ENCODE measurements at places on chromosomes 5 and 9. TPM values are rescaled to one million over a fixed set of nuclear protein-coding genes. Genes with fewer than 3 reads are reported as not detected.

LHX6 gene
- total RNA-seq: not detected

SLIT3 gene
- 0.22 TPM for total RNA-seq

RARS1 gene
- 116 TPM for total RNA-seq

OR2S2 gene
- not detected for total RNA-seq

EGFL7 gene
- 16.5 TPM for total RNA-seq

CEP120 gene
- total RNA-seq: 25.2 TPM

SNX24 gene
- total RNA-seq: 21.0 TPM

ARID3C gene
- 5.3 TPM for total RNA-seq

CNTNAP3 gene
- 21.8 TPM for total RNA-seq

PTGER4 gene
- not detected for total RNA-seq

POMT1 gene
- total RNA-seq: 31.1 TPM

- DNase-seq: no peak
These were observed 212.0 kb downstream of the DEPDC1B start for GRCh38 chr5:60487885-60488442.

GRCh38 chr5:33120671-33121070, 320.1 kb upstream of the TARS1 start:
- DNase-seq: no peak

- peak; percentile 31 for DNase-seq
These were observed 64.5 kb downstream of the ENTREP1 start for GRCh38 chr9:69389437-69389995.

GRCh38 chr9:91302831-91303230, 58.9 kb downstream of the AUH start:
- no peak for DNase-seq

GRCh38 chr9:35962126-35962906, 4.4 kb upstream of the OR2S2 start:
- peak; percentile 48 for DNase-seq

GRCh38 chr9:95974389-95974788, 98.9 kb downstream of the ERCC6L2 start:
- DNase-seq: no peak

GRCh38 chr9:97487107-97487506, 14.4 kb upstream of the TMOD1 start:
- DNase-seq: no peak

DNA sequence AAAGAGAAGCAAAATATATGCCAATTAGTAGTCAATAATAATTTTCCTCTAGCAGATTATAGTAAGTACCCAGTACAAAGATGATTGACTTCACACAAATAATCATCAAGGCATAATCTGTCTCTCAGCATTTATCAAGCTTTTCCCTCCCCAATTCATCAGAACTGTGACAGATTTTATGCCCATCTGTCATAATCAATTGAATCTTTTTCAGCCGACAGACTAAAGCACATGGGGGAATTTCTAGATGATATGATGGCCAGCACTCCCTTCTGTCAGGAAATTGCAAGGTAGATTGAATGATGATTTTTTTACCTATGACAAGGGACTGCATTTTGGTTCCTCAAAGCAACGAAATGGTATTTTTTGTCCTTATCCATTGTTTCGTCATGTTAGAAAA, 227.1 kb upstream of the CYLC2 start:
- DNase-seq: no peak

DNA sequence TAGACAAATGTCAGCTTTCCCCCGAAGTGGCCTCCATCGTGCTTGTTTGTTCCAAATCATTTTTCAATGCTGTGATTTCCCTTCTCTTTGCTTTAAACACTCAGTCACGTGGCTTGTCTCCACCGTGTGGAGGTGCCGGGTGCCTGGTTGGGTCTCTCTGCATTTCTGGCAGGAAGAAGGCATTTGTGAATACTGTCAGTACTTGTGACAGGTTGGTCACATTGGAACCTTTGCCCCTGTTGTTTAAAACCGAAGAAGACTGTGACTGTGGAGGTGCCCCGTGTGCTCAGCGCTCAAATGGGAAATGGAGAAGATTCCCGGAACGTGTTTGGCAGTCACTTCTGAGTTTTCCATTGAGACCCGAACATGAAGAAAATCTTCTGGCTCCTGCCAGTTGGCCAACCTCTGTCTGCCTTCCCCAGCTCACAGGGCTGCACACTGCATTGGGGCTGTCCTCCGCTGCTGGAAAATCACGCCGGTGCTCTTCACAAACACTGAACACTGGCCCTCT, 74.6 kb downstream of the LMNB1 start:
- no peak for DNase-seq

- no peak for DNase-seq
These were observed 61.7 kb upstream of the COL15A1 start for GRCh38 chr9:98881836-98882568.

- DNase-seq: no peak
These were observed 174.9 kb upstream of the PUM3 start for GRCh38 chr9:3018691-3019230.

DNA sequence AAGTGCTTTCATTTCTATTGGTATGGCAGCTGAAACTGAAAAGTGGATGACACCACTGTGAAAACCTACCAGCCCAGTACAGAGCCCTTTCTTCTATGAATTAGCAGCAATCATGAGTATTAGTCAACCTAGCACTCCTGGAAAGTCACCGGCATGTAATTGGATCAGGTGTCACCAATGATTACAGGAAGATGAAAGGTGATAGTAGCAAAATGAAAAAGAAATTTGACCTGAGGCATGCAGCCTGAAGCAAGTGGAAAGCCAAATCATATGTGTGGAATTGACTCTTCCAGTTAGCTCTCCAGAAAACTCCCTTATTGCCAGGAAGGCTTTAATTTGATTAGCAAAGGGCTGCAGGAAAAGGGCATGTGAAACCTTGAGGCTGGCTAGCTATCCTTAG, 81.2 kb upstream of the NAA35 start:
- no peak for DNase-seq

GRCh38 chr9:133406480-133407307, 11.1 kb downstream of the REXO4 start:
- peak; percentile 77 for DNase-seq

GRCh38 chr9:34328987-34329832, at the start of the genes KIF24 and NUDT2:
KIF24 (minus strand) TSS chr9:34329268; CDS start chr9:34311346, 17,922 bp downstream.
NUDT2 (plus strand) TSS chr9:34329569; CDS start chr9:34339040, 9,471 bp downstream.
- DNase-seq: peak; percentile 100

DNA sequence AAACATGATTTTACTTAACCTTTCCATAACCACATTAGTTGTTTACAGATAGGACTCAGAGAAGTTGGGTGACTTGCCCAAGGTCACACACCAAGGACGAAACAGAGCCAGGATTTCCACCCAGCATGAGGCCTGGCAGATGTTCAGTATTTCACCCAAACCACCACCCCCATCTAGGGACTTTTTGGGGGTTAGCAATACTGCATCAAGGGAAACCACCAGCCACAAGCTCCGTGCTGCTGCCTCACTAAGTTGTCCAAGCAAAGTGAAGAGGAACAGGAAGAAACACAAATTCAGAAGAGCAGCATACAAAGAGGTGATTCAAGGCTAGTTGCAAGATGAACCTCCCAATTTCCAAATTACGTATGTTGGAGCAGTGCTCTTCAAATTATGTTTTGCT, 219.6 kb upstream of the RORB start:
- DNase-seq: no peak

DNA sequence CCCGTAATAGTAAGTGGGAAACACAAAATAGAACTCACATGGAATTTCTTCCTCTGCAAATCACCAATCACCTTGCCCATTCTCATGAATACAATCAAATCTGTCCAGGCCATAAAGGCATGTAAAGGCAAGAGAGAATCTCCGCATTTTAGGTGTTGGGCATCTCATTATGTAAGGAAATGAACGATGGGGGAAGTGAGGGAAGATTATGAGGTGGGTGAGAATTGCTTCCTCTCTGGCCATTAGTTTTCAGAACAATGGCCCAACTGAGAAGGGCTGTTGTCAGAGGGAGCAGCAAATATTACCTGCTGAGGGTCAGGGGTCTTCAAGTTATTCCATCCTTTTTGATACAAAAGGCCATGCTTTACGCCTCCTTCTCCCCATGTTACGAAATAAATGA, 455.1 kb downstream of the ARHGEF28 start:
- DNase-seq: peak; percentile 13

- no peak for DNase-seq
These were observed 31.2 kb downstream of the HMCN2 start for GRCh38 chr9:130296783-130297055.

- DNase-seq: no peak
These were observed 1099.9 kb upstream of the DMAC1 start for GRCh38 chr9:8899511-8899910.

DNA sequence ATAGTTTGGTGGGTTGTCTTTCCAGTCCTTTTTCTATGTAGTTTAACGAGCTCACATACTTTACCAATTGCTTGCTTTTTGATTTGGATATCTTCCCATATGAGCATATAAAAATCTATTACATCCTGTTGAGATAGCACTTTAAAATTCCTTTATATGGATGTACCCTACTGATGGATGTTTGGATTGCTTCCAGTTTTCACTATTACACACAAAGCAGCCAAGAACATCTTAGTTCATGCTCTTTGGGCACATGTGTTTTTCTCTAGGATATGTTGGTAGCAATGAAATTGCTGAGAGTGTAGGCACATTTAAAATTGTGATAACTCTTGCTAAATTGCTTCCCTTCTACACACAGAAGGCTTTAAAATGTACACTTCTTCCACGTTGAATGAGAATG, 56.1 kb upstream of the NTRK2 start:
- DNase-seq: no peak

GRCh38 chr9:79224672-79225433, 346.9 kb upstream of the TLE4 start:
- DNase-seq: no peak

DNA sequence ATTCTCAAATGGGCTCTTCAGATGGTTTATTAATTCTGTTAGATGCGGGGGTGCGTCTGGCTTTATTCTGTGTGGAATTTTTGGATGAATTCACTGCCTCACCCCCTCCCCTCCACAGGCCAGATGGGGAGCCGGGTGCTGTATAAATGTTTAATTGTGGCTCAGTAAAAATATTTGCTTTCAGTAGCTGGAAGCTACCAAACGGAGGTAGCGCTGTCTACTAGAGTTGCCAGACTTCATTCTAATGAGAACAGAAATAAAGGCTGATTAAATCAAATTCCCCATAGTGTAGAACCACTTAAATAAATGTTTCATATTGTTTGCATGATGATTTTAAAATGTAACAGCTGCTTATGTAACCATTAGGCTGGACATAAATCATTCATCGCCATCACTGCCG, 34.5 kb upstream of the KCNMB1 start:
- no peak for DNase-seq

- no peak for DNase-seq
These were observed 17.6 kb downstream of the GM2A start for GRCh38 chr5:151270599-151270998.

- no peak for DNase-seq
These were observed 227.3 kb downstream of the DCP2 start for GRCh38 chr5:113203916-113204315.

DNA sequence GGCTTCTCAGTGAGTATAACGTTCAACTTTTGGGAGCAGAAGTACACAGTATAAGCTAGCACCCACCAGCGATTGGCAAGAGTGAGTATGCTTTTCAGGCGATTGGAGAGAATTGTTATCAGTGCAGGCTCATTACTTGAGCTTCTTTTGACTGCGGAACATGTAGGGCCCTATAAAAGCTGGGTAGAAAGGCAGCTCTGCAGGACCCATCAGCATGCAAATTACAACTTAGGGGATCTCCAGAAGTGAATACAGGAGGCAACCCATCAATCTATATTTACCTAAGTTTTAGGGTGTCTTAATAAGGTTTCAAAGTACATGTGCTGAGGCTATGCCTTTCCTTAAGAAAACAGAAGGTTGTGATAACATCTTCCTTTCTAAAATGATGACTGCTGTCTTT, 225.0 kb downstream of the MLLT3 start:
- peak; percentile 12 for DNase-seq

DNA sequence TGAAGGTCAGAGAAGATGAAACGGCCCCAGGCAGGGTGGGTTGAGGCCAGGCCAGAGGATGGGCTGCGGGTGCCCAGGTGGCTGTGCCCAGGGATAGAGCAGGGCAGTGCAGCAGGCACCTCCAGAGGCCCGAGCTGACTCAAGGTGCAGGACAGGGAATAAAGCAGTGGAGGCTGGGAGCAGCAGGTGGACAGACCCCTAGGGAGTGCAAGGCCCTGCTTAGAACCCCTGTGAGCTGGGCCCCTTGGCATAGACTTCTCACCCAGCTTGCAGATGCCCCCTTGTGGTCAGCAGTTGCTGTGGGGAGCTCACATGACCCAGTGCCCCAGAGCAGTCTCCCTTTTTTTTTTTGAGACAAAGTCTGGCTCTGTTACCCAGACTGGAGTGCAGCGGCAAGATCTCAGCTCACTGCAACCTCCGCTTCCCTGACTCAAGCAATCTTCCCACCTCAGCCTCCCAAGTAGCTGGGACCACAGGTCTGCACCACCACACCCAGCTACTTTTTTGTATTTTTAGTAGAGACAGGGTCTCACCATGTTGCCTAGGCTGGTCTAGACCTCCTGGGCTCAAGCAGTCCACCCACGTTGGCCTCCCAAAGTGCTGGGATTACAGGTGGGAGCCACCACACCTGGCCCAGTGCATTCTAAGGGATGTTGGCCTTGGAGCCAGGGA, 118.8 kb downstream of the WNK2 start:
- DNase-seq: peak; percentile 75

- peak; percentile 16 for DNase-seq
These were observed 10.0 kb upstream of the ZNF131 start for GRCh38 chr5:43110606-43111170.

DNA sequence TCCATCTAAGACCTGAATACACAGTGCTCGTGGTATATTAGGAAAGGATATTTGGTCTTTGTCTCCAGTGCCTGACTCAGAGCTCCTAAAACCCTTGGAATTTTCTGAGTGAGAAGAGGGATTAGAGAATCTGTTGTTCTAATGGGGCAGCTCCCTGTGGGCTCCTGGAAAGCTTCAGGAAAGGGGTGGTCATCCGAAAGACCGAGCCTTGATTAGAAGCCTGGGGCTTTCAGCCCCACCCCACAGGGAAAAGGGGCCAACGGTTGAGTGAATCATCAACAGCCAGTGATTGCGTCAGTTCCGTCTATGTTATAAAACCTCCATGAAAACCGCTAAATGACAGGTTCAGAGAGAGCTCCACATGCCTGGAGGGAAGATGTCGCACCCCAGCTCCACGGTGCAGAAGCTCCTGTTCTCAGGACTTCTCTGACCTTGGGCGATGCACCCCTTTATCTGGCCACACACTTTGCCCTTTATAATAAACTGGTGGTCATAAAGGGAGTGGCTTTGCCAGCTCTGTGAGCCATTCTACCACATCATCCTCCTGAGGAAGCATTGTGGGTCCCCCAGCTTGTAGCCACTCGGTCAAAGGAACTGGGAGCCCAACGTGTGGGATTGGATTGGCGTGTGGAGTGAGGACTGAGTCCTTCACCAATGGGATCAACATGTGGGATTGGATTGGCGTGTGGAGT, 71.0 kb upstream of the ICE1 start:
- DNase-seq: peak; percentile 70

- DNase-seq: peak; percentile 57
These were observed 151.2 kb downstream of the ZDHHC21 start for GRCh38 chr9:14542071-14542470.

GRCh38 chr5:8840237-8840636, 705.6 kb downstream of the SEMA5A start:
- peak; percentile 15 for DNase-seq

Data from neural progenitor cell (in vitro differentiated cells).